Neural progenitor cell (in vitro differentiated cells): ENCODE measurements at places on chromosomes 11 and 22.

DNA sequence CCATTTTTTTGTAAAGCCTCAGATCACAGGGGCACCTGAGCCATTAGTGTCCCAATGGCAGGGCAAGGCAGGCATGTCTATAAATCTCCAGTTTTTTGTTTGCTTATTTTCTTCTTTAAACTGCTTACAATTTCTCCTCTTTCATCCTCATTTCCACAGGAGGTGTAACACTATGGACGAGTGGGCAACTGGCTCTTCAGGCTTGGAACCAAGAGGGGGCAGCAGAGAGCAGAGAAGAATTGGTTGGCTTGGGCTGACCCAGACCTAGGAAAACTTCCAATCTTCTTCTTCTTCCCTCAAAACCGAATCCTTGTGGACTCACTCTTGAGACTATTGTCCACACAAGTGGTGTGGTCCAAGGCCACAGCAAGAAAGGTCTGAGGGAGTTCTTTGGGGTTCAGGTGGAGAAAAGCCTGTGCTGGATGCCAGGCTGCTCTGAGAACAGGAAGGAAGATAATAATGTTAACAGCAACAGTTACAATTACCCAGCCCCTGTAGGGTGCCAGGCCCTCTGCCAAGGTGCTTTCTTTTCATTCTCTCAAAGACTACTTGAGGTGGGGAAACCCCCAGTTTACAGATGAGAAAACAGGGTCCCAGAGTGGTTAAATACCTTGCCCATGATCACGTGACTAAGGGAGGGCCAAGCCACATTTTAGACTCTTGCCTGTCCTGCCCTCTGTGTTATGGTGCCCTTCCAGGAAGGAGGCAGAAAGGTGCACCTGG, 70.7 kb upstream of the E2F8 start:
- DNase-seq = peak; percentile 74

GRCh38 chr11:117909611-117910382, 19.4 kb downstream of the TMPRSS13 start:
- DNase-seq = no peak

- no peak for DNase-seq
Measured at GRCh38 chr11:36465449-36466163, 44.5 kb downstream of the TRAF6 start.

GRCh38 chr22:19763458-19764298, 3.1 kb downstream of the TBX1 start:
- DNase-seq = no peak

- no peak for DNase-seq
Measured at GRCh38 chr11:42301777-42302176, 842.3 kb upstream of the LRRC4C start.

- no peak for DNase-seq
Measured at GRCh38 chr11:56889986-56890385, 98.7 kb upstream of the OR5AK2 start.

GRCh38 chr11:120125024-120125423, 12.9 kb downstream of the TRIM29 start:
- no peak for DNase-seq

GRCh38 chr22:30943368-30943767, 25.2 kb downstream of the MORC2 start:
- no peak for DNase-seq

DNA sequence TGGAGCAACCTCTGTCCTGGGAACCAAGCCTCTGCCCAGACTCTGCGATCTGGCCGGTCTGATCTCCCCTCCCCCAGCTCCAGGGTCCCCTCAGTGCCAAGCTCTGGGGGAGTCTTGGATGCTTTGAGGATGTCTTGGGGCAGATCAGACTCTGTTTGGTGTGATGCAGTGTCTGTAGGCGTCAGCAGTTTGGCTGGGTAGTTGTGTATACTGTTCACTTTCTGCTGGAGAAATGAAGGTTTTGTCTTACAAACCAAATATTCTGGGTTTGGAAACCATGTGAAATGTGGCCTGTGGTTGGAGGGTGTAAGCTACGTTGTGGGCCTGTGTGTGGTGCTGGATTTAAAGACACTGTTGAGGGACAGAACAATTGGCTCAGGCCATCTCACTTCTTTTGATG, 4.6 kb downstream of the INSC start:
- DNase-seq = no peak

DNA sequence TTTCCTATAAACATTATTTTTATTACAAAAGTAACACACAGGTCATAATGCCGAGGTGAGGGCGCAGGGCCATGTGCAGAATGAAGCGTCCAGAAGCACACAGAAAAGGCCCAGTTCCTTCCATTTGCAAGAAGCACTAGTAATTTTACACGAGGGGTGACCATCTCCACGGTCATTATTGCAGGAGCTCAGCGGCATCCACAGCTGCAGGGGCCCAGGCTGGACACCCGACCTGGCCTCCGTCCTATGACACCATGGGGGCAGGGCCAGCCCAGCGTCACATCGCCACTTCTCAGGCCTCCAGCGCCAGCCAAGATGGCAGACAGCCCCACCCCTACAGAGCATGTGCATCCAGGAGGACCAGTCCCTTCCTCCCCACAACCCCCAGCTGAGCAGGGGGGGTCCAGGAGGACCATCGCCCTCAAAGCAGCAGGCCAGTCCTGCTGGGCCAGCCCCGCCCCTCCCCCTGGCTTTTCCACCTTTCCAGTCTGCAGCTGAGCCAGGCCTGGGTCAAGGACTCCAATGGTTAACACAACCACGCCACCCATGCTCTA, 3.5 kb downstream of the IGF2 start:
- DNase-seq = no peak

DNA sequence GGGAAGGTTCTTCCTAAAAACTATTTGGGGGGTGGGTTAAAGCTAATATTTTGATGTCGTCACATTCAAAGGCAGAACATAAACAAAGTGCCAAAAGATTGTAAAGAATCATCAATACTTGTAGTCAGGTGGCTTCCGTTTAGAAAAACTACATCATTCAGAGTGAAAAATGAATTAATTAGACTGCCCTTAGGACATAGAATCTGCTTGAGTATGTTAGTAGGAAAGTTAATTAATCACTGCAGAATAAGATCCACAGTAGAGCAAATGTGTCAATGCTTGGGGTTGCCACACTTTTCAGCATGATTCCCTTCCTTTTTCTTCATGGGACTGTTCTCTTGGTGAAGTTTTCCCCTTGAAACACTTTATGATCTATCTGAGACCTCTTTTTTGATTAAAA, 166.8 kb upstream of the MTNR1B start:
- DNase-seq = no peak

GRCh38 chr11:17206463-17206862, 1.3 kb downstream of the PIK3C2A start:
- DNase-seq = no peak

DNA sequence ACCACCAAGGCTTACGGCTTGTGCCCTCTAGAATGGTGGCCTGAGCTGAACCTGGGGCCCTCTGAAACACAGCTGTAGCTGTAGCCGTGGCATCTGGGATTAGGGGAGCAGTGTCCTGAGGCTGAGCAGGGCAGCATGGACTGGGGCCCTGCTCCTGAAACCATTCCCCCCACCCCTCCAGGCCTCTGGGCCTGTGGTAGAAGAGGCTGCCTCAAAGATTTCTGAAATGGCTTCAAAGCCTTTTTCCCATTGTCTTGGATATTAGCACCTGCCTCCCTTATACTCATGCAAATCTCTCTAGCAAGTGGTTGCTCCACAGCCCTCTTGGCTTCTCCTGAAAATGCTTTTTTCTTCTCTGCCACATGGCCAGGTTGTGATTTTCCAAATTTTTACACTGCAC, 106.9 kb downstream of the CTNND1 start:
- DNase-seq = no peak

DNA sequence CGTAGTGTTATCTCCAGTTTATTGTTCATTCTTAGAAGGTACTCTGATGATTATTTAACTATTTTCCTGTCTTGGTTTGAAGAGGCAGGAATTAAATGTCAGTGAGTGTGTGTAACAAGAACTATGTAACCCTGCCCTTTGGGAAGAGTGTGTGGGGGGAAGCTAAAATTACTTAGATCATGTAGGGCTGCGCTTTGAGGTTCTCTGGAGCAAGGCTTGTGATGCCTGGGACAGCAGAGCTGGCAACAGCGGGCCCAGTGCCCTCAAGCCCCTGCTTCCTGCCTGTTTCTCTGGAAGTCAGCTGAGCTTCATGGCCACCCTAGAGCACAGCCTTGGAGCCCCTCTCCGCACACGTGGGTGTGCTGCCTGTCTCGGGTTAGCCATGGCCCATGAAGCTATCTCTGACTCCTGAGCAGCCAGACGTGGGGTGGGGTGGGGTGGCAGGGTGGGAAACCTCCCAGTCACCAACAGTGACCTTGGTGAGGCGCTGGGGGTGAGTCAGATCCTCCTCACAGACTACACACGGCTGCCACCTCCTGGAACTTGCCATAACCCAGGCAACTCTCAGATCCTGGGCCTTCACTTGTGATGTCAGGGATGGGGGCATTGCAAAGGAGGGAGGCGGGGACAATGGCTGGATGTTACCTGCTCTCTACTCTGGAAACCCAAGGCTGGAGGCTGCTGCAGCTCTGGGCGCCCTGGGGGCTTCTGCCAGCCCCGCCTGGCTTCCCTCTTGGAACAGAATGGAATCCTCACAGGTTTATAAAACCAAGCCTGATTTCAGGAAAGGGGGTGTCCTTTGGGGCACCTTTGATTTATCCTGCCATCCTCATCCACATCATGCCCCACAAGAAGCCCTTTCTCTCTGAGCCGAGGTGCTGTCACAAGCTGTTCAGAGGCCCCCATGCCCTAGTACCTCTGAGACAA, 88.6 kb downstream of the SNX19 start:
- DNase-seq = peak; percentile 77

- DNase-seq = no peak
Measured at GRCh38 chr22:24587948-24588347, 4.9 kb downstream of the LRRC75B start.

DNA sequence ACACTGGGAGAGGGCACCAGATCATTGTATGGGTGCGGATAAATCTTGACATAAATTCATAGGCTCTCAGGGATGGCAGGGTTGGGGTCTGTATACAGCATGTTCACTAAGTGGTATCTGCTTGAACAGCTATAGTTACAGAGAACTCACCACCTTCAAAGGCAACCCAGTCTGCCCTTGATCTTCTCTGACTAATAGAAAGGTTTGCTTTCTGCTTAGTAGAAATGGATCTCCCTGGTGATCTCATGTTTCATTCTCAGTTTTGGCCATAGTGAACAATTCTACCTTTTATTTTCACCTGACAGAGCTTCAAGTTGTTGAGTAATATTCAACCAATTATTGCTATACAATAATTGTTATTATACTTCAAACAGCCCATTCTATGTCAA, 32.4 kb downstream of the CNTF start:
- DNase-seq = no peak

- DNase-seq = no peak
Measured at GRCh38 chr11:64366751-64367150, 7.8 kb downstream of the RPS6KA4 start.

DNA sequence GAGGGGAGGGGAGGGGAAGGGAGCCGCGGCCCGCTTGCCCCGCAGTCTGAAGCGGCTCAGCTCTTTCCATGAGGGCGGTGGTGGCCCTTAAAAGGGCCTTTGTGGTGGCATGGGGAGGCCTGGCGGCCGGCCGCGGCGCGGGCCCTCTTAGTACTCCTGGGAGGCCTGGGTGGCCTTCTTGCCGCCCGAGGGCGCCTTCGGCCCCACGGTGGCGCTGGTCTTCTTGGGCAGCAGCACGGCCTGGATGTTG, 6.9 kb downstream of the DPAGT1 start:
- DNase-seq = peak; percentile 90

GRCh38 chr22:31533374-31533773, 37.0 kb downstream of the SFI1 start:
- DNase-seq = no peak

GRCh38 chr11:71485063-71485399, 32.0 kb downstream of the NADSYN1 start:
- no peak for DNase-seq

GRCh38 chr22:19109198-19110063, 12.8 kb downstream of the DGCR2 start:
- DNase-seq = no peak

DNA sequence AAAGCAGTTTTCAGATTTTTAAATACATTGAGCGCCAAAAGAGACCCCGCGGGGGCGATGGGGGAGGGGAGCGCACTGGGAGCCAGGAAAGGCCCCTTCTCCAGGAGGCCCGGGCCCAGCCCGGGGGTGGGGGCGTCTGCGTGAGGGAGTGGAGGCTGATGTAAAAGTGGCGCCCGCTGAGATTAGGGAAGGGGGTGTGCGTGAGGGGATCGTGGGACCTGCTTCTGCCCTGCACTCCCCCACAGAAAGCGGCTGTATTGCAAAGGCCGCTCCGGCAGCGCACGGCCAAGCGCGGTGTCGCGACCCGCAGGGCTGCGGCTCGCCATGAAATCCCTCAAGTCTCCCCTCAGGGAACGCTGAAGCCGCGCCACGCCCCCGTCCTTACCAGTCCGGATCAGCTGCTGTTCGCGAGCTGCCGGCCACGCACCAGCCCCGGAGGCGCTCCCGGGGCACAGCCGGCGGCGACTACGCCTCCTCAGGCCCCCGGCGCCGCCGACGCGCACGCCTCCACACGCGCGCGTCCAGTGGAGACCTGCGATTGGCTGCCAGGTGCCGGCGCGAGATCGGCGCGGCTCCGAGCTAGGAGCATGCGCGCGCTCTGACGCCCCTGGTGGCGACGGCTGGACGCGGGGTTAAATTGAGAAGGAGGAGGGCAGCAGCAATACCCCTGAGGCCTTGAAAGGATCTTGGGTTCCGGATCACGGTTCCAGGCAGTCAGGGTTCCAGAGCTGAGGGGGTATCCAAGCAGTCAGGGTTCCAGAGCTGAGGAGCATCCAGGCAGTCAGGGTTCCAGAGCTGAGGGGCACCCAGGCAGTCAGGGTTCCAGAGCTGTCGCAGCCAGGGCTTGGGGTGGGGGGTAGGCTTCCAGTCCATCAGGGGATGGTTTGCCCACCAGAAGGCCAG, at the start of gene ZNF280B:
Gene ZNF280B (minus strand): TSS at position 469 of the 903 bp plus-strand sequence. CDS start 19,344 bp downstream, outside the sequence.
- peak; percentile 94 for DNase-seq

DNA sequence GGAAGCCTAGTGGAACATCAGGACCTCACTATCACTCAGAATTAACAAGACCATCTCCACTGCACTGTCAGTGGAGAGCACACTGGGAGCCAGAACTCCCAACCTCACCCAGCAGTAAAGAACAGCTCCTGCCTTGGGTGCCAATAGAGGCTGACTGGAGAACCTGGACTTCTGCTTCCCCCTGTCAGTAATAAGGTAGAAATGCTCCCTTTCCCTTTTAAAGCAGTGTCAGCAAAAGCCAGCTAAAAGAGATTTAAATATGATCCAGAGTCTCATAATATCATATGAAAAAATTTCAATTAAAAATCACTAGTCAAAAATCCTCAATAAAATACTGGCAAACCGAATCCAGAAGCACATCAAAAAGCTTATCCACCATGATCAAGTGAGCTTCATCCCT, 82.8 kb downstream of the SPATA19 start:
- no peak for DNase-seq
